NT2/D1 (cell line): ENCODE measurements at places on chromosomes 7 and 10.

DNA sequence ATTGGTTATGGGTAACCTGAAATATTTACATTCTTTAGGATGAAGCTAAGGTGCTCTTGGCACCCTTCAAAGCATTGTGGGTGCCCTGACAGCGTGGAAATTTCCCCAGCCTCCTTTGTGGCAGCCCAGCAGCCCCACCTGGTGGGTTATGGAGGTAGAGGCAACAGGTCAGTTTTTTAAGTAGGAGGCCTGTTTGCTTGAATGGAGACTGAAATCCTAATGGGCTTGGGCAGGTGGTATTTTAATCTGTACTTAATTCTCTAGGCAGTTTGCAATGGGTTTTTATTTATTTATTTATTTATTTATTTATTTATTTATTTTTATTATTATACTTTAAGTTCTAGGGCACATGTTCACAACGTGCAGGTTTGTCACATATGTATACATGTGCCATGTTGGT is 139.4 kb downstream of the EPC1 start:
- no peak for DNase-seq

DNA sequence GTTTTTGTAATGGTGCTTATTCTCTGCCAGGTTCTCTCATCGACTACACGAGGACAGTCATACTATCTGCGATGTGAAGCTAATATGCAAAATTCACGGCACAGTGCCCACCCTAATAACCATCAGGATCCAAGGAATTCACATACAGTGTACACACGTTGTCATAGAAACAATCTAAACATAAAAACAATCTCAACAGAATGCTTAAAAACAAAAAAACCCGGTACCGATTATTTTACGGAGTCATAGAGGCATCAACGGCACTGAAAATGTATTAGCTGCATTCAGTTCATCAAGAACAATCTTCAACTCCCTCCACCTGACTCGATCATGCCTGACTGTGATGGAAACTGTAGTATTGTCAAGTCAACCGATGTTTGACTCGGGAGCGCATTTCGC is 628 bp downstream of the MRPS33 start:
- no peak for DNase-seq

DNA sequence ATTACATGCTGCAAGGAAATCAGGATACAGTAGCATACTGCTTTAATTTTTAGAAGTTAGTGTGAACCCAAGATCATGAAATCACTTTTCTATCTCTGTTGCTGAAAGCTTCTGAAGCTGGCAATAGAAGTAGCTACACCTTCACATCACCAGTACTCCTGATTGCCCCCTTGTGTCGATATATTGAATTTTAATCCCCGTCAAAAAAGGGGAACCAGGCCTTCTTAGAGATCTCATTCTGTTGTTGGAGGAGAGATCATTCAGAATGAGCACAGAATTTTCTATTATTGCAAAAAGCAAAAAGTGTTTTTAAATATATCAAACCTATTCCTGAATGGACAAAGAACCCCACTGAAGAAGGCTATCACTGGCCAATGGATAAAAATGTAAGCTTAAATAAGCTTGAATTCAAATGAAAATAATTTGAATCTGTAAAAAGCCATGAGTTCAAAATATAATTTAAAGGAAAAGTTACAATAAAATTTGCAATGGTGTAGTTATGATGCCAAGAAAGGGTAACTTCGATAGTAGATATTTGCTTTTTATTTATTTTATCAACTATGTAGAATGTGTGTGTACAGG is 39.7 kb upstream of the TEX47 start:
- peak; percentile 40 for DNase-seq

GRCh38 chr10:117350909-117351308 is 24.3 kb downstream of the PDZD8 start:
- no peak for DNase-seq

DNA sequence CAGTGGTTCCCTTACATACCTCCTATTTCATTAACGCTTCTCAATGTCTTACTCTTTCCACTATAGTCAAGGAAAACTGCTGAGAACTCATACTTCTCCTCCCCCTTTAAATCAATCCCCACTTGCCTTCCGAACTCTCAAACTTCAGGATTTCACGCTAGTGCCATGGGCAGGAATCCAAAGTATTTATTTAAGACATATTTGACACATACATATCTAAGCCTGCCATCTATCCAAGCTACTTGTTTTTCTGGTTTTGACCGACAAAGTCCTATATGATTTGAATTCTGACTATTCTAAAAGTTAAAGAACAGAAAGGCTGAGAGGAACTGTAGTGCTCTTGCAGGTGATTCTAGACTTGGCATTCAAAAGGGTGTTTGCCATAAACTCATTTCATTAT is 51.8 kb downstream of the CCDC6 start:
- no peak for DNase-seq

- no peak for DNase-seq
Measured at GRCh38 chr7:15503603-15504290, 58.1 kb downstream of the AGMO start.

DNA sequence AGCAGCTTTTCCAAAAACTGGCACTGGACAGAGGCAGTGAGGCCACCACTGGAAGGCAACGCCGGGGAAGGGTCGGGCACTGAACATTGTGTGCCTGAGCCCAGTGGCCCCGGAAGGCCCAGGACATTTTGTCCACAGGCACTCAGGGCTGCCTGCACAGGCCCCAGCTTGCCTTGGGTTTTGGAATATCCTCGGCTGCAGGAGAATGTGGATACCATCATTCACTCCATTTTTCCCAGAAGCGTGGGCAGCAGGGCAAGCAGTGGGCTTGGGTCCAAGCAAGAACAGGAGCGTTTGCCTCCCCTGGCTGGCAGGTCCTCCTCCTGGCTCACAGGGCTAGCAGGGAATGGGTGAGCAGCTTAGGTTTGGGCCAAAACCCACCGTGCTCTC is 147.4 kb downstream of the EBF3 start:
- DNase-seq: no peak

- DNase-seq: no peak
Measured at GRCh38 chr10:12332572-12333379, 16.6 kb upstream of the CAMK1D start.

GRCh38 chr7:112228632-112229031 is 22.1 kb downstream of the ZNF277 start:
- DNase-seq: no peak

DNA sequence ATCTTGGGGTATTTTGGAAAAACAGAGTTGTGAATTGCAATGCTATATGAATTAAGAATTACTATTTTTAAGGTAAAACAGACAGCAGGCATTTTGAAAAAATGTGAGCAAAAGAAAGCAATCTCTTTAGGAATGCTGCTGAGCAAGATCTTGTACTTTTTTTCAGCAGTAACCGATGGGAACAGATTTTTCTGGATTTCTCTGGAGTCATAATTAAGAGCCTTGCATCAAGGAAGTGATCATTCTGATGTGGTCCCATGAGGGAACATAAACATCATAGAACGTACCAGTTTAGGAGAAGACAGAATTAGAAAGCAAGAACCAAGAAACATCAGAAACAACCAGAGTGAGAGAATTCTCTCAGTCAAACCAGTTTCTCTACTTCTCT is 157.0 kb upstream of the AGR3 start:
- DNase-seq: no peak

- no peak for DNase-seq
Measured at GRCh38 chr7:58087536-58088190, 637.7 kb downstream of the ZNF716 start.

DNA sequence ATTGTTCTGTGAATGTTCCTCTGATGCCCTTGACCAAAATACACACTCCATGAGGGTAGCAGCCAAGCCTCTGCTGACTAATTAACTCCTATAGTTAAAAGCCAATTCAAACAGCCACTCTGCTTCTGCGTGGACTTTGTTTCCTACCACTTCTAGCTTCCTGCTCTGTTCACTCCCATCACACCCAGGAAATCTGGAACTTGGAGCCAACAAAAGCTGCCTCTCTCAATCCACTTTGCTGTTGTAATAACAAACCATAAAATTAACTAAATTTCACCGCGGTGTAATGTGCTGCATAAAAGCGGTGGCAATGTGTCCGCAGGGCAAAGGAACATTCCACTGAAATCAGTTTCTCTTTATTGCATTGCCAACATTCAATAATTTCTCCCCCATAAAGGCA is 239.5 kb downstream of the PLXNA4 start:
- no peak for DNase-seq

DNA sequence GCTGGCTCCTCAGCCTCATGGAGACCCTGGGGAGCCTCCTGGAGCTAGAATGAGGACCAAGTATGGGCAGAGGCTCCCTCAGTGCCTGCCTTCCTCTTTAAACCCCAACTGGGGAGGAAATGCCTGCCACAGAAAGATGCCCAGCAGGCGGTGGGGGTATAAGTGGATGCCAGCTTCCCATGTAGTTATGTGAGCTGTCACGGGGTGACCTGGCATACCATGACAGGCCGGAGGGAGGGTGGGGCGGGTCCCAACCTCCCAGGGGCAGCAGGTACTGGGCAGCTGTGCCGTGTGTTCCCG is 35.0 kb downstream of the COL13A1 start:
- no peak for DNase-seq

DNA sequence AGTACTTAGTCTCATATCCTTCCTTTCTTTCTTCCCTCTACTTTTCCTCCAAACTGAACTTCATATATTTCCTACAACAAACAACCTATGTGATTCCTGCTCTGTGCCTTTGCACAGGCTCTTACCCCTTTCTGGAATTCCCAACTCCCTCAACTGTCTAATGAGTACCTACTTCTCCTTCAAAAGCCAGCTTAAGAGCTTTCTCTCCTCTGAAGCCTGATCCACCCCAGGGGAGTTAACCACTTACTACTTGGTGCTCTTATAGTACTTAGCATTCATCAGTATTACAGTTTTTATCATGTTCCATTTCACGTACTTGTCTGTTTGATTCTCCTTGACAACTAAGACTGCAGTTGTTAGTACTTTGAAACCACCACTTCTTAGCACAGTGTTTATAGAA is 246.1 kb downstream of the LRRTM3 start:
- DNase-seq: no peak

- DNase-seq: no peak
Measured at GRCh38 chr10:35643151-35644049, 1.3 kb upstream of the FZD8 start.

- no peak for DNase-seq
Measured at GRCh38 chr7:78587443-78588044, 789.0 kb downstream of the PHTF2 start.

GRCh38 chr10:89079961-89080360 is 89.4 kb downstream of the FAS start:
- no peak for DNase-seq

DNA sequence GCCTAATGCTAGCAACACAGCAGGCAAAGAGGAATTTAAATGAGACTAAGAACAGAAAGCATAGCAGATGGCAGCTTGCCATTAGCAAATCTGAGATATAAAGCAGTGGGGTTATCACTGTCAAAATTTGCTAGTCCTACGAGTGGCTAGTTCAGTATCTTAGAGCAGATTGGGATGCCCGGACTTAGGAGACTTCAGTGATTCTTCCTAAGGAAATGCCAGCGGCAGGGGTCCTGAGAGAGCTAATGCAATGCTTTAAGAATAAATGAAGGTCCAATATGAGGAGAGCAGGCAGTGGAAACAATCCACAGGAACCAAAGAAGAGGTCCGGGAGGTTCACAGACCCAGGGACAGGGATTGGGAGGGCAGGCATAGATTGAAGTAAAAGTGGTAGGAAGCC is 169.3 kb upstream of the NPSR1 start:
- DNase-seq: peak; percentile 16

DNA sequence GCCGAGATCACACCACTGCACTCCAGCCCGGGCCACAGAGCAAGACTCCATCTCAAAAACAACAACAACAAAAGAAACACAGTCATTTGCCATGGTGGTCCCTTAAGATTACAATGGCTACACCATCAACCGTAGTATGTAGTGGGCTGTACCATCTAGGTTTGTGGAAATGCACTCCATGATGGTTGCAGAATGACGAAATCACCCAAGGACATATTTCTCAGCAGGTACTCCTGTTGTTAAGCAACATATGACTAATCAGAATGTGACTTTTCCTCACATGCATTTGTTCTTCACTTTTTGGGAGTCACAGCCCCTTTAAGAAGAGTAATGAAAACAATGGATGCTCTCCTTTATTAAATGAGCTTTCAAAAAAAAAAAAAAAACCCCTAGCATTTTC is 11.0 kb downstream of the SVIL start:
- no peak for DNase-seq
